Femur (tissue), 1 donor: ENCODE measurements at places on chromosomes 3 and 15.

DNA sequence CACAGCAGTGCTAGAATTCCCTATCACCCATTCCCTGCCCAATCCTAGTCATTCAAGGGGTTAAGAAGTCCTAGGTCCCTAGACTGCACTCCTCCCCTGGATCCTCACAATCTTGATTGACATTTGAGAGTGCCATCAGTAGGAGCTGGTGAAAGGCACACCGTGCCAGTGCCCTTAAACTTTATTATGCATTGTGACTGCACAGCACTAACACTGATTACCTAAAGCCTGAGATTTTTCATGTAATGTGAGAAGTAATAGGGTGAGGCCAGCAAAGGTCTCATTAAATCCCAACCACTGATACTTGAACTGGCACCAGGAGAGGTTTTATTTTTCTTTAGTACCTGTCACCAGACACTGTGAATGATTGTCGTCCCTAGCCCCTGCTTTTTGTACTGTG is 16.3 kb downstream of the GXYLT2 start:
- no peak for DNase-seq

GRCh38 chr3:10520072-10520471 is 14.7 kb upstream of the ATP2B2 start:
- DNase-seq: no peak

DNA sequence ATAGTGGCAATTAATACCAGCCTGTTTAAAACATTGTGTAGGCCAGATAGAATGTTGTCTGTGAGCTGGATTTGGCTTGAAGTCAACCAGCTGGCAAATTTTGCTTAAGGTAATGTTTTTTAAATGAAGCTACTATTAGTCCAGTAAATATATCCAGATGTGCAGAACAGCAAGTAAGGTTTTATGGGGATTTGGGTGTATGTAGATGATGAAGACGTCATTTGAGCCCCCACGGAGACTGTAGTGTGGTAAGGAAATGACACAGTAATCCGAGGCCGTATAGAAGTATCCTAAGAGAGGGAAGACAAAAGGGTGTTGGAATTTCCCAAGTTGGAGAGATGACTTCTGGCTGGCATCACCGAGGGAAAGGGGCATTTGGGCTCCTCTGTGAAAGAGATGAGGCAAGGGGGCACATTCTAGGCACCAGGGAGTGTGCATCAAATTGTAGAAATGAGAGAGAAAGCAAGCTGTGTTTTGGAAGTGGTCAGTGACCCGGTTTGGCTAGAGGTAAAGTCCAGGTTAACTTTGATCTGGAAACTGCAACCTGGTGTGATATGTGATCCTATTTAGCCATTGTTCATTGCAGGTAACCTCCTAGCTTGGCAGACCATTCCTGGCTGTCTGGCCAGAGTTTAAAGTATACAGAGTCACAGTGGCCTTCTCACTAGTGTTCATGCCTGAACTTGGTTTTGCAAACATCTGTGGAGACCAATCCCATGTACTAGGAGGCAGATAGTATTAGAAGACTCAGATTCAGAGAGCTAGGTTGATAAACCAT is 104.2 kb downstream of the ITPR1 start:
- peak; percentile 51 for DNase-seq

- no peak for DNase-seq
Measured at GRCh38 chr15:70932397-70932796, 39.8 kb downstream of the LRRC49 start.
